Suppressor macrophage (primary cell): ENCODE measurements at places on chromosomes 5 and 9.

- DNase-seq: no peak
Measured at GRCh38 chr9:93658184-93658925, 82.0 kb downstream of the PHF2 start.

DNA sequence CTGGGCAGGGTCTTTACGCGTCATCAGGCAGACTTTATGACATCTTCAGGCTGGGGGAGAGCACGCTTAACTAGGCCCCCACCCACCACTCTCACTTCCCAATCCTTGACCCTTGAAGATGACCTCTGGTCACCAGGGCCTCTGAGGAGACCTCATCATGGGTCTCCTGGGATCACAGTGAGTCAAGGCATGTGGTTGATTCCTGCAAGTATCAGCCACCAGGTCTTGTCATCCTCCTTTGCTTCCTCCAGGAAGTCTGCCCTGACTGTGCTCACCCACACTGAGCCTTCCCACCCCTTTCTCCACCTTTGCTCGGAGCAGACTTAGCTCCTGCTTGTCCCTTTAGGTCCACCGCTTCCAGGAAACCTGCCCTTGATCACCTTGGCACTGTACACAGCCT, 17.3 kb downstream of the ODF2 start:
- no peak for DNase-seq

- DNase-seq: no peak
Measured at GRCh38 chr5:72619677-72620076, 112.5 kb upstream of the ZNF366 start.

DNA sequence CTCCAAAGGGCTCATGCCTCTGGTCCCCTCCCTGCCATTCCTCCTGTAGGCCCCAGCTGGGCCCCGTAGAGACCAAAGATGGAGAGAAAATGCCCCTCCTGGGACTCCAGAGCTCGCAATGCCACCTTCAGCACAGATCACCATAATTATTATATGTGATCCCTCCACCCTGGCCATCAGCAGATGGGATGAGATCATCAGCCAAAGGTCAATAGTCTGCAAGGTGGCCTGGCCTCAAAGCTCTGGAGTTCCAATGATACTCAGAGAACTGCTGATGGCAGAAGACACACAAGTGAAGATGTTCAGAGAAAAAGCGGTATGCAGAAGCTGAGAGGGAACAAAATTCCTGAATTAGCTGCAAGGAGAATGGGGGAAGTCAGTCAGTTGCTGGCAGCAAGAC, 5.0 kb downstream of the RPP25L start:
- DNase-seq: no peak

GRCh38 chr5:74386571-74387334, 253.8 kb downstream of the ENC1 start:
- DNase-seq: no peak

DNA sequence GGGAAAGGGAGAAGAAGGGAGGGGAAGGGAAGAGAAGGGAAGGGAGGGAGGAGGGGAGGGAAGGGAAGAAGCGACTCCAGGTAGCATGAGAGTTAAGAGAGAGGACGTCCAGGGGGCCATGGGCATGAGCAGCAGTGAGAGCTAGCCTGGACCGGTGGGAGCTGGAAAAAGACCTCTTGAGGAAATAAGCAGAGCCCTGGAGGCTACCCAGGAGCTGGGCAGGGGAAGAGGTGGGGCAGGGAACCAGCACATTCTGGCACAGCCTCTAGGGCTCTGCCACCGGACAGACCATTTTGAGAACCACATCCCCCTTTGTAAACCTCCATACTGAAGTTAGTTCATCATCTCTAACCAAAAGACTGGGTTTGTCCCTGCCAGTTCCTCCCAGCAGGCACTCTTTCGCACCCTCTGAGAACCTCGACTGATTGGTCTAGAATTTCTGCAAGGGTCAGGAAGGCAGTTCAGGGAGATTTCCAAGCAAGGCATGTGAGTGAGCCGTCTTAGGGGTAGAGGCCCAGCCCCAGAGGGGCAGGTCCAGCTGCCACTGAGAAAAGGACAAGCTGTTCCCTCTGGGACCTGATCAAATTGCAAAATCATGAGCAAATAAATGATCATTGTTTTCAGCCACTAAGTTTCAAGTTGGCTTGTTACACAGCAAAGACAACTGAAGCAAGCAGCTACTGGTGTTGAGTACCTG, 11.6 kb downstream of the NAIF1 start:
- peak; percentile 75 for DNase-seq

DNA sequence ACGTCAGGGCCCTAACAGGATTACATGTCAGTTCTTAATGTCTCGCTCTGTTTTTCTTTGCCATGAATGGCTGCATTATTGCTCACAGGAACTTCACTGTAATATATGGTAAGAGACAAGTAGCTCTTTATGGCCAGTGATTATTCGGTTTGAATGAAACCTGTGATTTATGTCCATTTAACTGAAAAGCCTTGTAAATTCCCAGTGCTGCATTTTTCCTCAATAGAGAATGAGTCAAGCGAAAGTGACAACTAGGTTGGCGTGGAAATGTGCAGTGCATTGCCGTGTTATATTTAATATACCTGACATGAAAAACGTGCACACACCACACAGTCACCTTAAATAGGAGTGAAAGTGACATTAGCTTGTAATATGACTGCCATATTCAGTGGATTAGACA, 163.1 kb downstream of the PBX3 start:
- DNase-seq: no peak

DNA sequence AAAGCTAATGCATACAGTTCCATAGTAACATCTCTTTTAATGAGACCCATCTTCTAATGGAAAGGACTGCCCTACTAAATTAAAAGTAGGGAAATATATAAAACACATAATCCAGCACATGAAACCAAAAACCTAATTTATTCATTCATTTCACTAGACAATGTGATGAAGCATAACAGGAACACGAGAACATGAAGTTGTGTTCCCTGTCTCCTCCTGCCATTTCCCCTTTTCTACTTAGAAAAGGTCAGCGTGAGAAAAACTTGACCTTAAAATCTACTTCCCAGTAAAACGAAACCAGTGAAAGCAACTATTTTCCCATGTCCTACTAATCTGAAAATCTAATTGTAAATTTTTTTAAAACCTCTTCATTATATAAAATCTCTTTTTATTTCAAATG, 847.5 kb downstream of the TLE1 start:
- DNase-seq: no peak

GRCh38 chr5:126481243-126481642, 58.0 kb downstream of the GRAMD2B start:
- no peak for DNase-seq

- no peak for DNase-seq
Measured at GRCh38 chr5:71809446-71809845, 90.4 kb downstream of the CARTPT start.

GRCh38 chr9:20152151-20152725, 363.4 kb upstream of the SLC24A2 start:
- no peak for DNase-seq

- DNase-seq: no peak
Measured at GRCh38 chr9:15982182-15982581, 429.3 kb downstream of the CCDC171 start.

DNA sequence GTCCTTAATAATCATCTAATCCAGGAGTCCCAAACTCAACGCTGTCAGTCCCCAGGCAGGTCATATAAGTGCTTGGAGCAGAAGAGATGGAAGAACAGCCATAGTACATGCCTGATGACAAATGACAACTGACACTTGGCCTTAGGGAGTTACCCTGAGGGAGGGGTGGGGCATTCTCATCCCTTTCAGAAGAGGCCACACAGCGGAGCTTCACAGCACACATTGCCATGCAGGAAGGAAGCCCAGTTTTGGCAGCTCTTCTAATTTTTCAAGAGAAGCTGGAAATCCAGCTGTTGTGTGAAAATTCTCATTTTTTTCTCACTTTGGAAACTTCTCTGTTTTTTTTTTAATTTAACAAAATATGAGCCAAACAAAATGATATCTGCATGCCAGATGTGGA, 89.0 kb downstream of the ASTN2 start:
- DNase-seq: no peak

GRCh38 chr5:64958757-64959391, 190.1 kb downstream of the CWC27 start:
- peak; percentile 65 for DNase-seq

GRCh38 chr5:40410231-40410861, 269.4 kb upstream of the PTGER4 start:
- peak; percentile 72 for DNase-seq

DNA sequence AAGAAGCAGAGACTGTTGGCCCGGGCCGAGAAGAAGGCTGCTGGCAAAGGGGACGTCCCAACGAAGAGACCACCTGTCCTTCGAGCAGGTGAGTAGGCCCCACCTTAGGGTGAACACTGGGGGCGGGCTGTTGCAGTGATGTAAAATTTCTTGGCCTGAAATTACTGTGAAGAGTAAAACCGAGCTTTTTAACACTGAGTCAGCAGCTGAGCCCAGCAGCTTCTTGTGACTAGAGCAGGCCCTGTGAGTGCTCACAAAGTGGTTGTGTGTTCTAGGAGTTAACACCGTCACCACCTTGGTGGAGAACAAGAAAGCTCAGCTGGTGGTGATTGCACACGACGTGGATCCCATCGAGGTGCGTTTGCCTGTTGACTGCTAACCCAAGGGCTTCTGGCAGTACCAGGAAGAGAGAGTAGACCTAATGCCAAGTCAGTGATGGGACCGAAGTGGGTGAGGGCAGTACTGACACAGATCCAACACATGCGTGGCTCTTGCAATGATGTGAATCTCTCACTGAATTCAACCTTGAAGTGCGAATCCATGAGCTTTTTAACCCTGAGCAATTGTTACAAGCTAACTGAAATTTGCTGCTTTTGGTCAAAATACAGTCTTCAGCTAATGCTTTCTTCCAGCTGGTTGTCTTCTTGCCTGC, 2.1 kb downstream of the RPL7A start:
- DNase-seq: no peak

DNA sequence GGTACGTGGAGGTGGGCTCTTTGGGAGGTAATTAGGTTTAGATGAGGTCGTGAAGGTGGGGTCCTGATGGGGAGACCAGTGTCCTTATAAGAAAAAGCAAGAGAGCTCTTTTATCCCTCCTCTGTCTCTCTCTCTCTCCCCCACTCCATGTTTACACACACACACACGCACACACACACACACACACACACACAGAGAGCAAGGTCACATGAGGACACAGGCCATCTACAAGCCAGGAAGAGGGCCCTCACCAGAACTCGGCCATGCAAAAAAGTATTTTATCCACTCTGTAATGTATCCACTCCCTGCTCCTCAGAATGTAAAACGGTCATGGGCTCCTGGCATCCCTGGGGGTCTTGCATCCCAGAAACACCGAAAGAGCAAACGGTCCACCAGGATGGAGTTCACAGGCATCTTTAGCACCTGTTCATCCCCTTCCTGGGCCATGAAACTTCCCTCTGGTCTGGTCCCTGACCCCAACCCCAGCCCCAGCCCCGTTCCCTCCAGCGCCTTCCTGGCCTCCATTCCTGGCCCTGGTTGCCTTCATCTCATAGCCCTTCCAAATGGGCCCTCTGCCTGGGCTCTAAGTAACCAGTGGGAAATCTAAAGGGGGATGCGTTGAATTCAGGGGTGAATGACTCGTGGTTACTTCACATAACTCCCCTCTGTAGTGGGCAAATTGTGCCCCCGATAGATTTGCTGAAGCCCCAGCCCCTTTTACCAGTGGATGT, 88.8 kb downstream of the NSUN2 start:
- no peak for DNase-seq

DNA sequence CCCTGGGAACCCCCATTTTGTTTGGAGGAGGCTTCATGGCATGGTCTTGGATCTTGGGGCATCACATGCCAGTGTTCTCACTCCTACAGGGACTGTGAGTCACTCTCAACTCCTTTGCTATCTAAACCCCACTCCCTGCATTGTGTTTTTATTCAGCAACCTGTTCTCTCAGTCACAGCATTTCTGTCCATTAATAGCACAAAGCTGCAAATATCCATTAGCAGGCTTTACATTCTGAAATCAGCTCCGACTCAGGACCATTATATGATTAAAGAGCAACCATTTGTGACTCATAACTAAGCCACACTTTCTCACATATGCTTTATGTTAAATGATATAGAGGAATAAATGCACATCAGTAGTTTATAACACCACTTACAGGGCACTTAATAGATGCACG, 462.1 kb upstream of the BRINP1 start:
- no peak for DNase-seq

- peak; percentile 74 for DNase-seq
Measured at GRCh38 chr9:34985311-34985899, 4.1 kb upstream of the DNAJB5 start.

- DNase-seq: no peak
Measured at GRCh38 chr5:159241946-159242552, 21.0 kb upstream of the UBLCP1 start.

DNA sequence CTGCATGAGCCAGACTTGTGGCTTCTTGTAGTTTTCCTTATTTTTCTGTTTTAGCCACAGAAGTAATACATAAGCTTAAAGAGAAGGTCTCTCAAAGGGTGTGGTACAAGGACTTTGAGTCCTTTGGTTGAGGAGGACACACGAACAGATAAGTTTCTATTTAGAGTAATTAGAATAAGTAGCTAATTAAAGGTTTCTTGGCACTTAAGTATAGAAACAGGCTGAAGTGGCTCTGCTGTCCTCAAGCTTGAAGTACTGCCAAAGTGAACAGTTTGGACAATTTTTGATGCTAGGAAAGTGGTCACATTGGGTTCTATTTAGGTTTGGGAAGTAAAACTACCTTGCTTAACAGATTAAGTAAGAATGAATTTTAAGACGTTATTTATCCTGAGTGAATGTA, 278.3 kb upstream of the MPDZ start:
- no peak for DNase-seq

DNA sequence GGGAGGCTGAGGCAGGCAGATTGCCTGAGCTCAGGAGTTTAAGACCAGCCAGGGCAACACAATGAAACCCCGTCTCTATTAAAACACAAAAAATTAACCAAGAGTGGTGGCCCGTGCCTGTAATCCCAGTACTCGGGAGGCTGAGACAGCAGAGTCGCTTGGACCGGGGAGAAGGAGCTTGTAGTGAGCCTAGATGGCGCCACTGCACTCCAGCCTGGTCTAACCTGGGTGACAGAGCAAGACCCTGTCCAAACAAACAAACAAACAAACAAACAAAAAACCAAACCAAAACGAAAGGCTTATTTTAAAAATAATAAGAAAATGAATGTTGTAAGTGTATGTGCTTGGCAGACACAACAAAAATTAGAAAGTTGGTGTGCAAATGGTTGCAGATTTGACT, 536.3 kb upstream of the PTPRD start:
- DNase-seq: no peak

- no peak for DNase-seq
Measured at GRCh38 chr5:151795426-151795825, 23.7 kb downstream of the G3BP1 start.
